Effector memory CD4-positive, alpha-beta T cell (primary cell): ENCODE measurements at places on chromosomes 12 and 14.

GRCh38 chr12:29545102-29545467 lies 47.6 kb upstream of the OVCH1 start:
- DNase-seq: no peak

GRCh38 chr12:56658921-56659320 lies 13.1 kb upstream of the ATP5F1B start:
- no peak for DNase-seq

DNA sequence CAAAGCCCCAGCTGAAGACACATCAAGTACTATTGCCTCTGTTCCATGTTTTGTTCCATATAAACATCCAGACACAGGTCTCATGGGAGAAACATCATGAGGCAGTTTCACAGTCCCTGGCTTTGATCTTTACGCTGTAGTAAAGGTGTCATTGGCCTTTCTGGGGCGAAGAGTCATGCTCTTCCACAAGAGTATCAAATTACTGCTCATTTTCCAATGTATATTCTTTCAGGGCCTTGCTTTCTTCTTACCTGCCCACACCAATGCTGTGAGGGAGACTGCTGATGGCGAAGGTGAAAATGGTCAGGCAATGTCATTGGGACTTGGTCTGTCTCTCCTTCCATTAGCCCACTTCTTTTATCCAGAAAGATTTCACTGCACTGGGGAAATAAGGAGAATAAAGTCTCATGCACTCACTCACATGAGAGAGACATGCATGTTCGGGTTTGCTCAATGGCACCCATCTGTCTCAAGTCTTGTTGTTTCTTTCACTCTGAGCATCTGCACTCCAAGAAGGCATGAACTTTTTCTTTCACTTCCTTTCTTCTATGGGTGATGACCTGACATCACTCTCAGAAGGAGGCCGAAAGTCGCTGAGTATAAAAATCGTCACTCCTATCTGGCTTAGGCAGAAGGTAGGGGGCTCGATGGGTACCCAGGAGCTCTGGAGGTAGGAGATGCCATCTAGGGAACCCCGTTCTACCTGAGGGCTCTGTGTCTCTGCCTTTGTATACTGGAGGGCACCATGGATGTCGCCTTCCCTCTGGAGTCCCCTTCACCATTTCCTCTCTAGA lies 1.3 kb upstream of the JDP2 start:
- DNase-seq: no peak

DNA sequence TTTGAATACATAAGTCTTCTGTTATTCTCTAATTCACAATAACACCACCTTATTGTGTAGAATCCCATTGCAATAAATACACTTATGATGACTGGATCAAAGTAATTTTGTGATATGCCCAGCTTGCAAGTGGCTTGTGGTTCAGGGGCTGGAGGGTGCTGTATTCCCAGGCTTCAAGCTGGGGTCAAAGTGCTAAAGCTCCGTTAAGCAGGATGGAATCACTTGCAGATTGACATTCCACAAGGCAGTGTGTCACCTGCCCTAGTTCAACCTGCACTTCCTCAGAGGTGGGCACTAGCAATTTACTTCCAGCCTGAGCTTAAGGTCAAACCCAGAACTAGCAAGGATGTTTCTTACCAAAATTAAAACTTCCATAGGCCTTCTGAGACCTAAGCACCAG lies 166.6 kb downstream of the SSPN start:
- DNase-seq: no peak

DNA sequence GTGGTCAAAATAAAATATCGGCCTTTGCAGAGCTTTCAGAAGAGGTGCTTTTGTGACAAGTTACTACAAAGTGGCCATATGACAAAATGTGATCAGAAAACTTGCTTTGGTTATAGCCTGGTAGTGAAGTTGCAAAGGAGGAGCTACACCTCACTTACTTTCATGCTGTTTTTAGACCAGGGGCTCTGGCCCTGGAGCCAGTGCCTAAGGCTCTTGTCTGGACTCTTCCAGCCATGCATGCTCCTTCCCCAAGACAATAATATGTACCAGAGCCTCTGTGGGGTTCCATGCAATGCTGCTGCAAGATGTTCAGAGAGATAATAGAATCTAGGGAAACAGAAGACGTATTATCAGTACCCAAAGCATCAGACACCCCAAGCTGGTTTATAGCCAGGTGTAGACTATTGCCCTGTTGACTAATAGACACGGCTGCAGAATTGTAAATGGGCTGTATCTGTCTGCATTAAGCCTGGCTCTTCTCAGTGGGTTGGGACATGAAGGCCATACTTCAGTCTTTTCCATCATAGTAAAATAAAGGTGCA lies 88.5 kb downstream of the EGLN3 start:
- DNase-seq: no peak

DNA sequence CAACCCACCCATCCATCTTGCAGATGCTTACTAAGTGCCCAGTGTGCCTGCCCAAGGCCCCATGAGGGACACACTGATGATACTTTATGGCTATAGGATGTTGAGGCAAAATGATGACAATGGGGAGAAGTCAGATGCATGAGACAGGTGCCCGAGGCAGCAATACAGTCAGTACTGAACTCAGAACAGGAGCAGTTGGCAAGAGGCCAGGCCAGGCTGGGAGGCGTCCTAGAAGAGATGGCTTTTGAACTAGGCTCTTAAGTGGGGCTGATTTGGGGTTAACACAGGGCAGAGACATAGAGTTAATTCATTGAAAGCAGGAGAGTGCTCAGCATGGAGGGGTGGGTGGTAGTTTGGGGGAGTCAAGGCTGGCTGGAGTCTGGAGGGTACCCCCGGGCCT lies 15.6 kb downstream of the PLBD2 start:
- DNase-seq: no peak

DNA sequence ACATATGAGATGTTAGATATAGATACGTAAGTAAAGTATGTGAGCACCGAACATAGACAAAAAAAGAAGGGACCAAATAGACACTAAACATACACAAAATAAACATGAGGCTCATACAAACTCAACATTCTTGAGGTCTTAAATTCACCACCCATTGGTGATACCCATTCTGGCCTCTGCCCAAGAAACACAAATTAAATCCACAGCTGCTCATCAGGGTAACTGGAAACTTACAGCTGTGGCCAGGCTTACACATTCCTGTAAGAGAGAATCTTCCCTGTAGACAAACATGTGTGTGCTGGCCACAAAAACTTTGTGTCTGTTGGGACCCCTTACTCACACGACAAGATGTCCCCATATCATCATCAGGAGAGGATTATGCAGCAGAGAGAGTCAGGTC lies 22.4 kb downstream of the MAGOHB start:
- no peak for DNase-seq

DNA sequence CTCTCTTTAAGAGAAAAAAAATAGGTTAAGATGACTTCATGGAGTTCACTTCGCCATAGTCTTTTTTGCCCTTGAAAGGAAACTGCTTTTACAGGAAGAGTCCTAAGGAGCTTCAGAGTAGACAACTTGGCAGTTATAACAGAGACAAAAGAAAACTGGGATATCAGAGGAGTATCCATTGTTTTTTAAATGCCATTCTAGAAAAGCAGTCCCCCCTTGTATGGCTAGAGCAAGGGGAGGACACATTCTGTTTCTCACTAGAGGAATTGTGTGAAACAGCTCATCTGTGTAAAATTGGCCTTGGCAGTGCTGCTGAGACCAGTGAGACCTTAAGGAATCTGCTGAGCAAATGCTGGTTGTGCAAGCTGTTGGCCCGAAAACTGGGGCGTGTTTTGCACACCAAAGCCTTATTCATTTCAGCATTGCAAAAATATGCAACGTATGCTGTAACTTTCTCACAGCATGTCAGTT lies 128.0 kb downstream of the GPR135 start:
- DNase-seq: no peak

GRCh38 chr12:101779626-101780025 lies 40.4 kb upstream of the SYCP3 start:
- DNase-seq: no peak

- DNase-seq: no peak
These were observed 353 bp upstream of the PTPRR start for GRCh38 chr12:70920891-70921290.

DNA sequence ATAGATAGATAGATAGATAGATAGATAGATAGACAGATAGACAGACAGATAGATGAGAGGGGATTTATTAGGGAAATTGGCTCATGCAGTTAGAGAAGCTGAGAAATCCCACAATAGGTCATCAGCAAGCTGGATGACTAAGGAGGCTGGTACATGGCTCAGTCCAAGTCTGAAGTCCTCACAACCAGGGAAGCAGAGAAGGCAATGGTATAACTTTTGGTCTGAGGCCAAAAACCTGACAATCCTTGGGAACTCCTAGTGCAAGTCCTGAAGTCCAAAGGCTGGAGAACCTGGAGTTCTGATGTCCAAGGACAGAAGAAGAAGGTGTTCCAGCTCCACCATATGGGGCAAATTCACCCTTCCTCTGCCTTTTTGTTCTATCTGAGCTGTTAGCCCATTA lies 517.6 kb upstream of the ATP2B1 start:
- no peak for DNase-seq

GRCh38 chr12:43758247-43758727 lies 303 bp downstream of the PUS7L start:
- DNase-seq: no peak

- DNase-seq: no peak
These were observed 34.9 kb upstream of the EML1 start for GRCh38 chr14:99758121-99758821.

DNA sequence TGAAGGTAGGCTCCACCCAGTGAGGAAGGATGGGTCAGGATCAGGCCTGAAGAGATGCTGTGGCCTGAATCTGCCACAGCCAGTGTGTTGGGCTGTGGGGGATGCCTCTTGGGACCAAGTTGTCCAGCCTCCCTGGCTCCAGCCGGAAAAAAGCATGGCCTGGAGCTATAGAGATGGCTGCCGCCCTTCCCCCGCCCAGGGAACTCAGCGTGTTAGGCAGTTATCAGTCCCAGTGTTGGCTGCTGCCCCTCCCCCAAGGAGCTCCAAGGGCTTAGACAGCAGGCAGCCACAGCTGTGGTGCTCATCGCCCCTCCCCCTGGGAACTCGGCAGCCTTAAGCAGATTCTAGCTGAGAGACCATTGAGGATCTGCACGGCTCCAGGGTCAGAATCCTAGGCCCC lies 158.0 kb downstream of the CAPZA3 start:
- DNase-seq: no peak

DNA sequence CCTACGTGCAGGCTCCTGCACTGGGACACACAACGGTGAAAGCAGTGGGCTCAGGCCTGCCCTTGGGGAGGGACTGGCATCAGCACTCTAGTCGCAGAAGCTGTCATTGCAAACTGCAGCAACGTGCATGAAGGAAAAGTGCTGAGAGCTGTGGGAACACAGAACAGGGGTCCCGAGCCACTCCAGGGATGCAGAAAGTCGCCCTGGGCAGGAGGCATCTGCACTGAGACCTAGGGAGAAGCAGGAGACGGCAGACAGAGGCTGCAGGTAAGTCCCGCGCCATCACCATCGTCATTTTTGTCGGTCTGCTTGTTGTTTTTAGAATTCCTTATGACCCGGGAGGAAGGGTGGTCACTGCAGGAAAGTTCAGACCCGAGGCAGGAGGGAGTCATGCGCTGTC lies 21.6 kb upstream of the RIMBP2 start:
- DNase-seq: no peak

GRCh38 chr12:92859650-92860386 lies 69.3 kb downstream of the EEA1 start:
- DNase-seq: no peak

DNA sequence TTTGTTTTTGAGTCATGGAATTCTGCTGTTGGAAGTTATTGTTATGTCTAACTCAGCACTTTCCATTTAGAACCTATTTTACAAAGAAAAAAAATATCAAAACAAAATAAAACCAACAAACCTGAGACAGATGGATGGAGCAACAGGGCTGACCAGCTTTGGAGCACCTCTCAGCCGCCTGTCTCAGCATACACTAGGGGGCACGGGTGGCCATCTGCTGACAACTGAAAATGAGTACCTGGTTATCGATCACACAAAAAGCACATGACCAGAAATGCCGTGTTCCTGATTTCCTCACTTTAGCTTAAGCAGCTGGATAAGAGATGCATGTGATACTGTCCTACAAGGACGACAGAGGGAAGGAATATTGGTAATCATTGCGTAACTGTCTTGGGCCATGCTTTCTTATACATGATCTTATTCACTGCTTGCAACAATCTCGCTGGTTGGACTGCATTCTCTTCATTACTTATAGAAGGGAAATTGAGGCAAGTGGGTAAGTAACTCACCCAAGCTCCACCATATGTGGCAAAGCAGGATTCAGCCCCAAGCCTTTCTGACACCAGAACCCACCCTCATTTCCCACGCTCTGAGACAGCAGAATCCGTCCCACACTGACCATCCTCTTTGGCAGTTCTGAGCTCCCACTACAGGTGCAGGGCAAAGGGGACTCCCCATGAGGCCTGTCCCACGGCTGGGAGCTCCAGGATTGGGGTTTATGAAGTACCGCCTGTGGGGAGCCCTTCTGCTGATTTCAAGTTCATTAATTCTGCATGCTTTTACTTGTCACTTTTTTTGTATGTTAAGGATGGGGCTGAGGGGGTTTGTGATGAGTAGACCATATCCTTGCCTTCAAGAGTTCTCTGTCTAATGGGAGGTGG lies 43.5 kb downstream of the C14orf132 start:
- no peak for DNase-seq

GRCh38 chr12:102691773-102692555 lies 211.6 kb upstream of the IGF1 start:
- no peak for DNase-seq

- DNase-seq: no peak
These were observed 391.9 kb upstream of the ATP2B1 start for GRCh38 chr12:90100579-90100978.

GRCh38 chr14:20460458-20461224 lies 593 bp downstream of the PIP4P1 start:
- DNase-seq: peak; percentile 62

DNA sequence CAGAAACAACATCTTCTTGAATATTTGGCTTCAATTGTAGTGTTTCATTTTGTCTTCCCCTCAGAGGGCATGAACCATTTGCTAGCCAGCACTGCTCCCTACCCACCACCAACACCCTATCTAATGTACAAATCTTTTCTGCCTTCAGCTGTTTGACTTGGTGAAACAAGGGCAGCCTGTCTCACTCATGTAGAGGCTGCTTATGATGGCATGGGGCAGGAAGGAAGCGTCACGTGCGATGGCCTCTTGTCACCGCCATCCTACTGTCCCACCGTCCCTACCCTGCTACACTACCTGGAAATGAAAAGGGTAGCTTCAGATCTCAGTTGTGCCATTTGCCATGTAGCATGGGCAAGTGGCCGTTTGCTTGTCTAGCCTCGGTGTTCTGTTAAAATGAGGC lies 29.9 kb upstream of the LRTM2 start:
- DNase-seq: no peak

DNA sequence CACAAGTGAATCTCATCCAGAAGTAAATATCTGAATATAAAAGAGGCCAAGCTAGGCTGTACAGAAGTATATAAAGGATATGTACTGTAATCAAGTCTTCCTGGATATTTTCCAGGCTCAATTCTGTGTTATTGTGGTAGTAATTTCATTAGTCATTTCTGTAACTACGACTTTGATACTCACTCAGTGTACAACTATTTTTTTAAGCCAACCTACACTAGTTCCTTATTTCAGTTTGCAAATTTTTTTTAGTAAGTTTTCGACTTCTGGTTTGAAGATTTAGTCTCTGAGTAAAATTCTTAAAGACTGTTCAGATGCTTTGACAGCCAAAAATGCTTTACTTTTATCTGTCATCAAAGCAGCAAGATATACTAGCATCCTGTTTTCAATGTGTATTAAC lies 130.8 kb downstream of the CAPZA3 start:
- no peak for DNase-seq
